ENCODE measurements at places on chromosomes 5 and 9.

DNA sequence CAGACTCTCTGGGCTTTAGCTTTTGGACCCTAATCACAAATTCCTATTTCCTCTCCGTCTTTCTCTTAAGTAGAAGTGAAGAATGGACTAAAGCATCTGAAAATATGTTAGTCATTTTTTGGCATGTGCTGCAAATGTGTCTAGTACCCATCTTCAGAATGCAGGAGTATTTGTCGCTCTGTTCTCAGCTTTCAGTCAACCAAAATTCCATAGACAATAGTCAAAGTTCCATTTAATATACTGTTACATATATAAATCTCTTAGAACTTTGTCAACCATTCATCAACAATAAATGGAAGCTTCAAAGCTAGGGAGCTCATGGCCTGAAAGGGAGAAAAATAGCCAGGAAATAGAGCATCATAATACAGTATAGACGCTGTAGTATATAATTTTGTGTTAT is 509.4 kb downstream of the BNC2 start:
- no peak for DNase-seq

GRCh38 chr5:153780876-153781705 is 257.6 kb downstream of the FAM114A2 start:
- DNase-seq, result no peak

GRCh38 chr9:13728917-13729811 is 449.7 kb upstream of the MPDZ start:
- no peak for DNase-seq

- DNase-seq, result no peak
These were observed 16.4 kb upstream of the MATR3 start for GRCh38 chr5:139277171-139277570.

DNA sequence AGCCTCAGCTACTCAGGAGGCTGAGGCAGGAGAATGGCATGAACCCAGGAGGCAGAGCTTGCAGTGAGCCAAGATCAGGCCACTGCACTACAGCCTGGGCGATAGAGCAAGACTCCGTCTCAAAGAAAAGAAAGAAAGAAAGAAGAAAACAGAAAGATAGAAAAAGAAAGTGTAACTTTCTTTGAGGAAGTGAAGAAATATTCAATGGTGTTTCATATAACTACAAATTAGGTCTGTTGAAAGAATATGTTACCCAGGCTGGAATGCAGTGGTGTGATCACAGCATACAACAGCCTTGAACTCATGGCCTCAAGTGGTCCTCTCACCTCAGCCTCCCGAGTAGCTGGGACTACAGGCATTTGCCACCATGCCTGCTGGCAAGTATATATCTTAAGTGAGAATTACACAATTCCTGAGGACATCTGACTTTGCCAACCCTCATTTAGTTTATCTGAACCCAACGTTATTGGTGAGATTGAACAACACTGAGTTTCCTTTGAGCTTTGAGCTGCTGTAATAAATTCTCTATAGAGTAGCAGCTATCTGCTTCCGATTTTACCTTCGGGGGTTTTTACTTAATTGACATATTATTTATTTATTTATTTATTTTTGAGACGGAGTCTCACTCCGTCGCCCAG is 2.0 kb upstream of the FAF2 start:
- DNase-seq, result no peak

DNA sequence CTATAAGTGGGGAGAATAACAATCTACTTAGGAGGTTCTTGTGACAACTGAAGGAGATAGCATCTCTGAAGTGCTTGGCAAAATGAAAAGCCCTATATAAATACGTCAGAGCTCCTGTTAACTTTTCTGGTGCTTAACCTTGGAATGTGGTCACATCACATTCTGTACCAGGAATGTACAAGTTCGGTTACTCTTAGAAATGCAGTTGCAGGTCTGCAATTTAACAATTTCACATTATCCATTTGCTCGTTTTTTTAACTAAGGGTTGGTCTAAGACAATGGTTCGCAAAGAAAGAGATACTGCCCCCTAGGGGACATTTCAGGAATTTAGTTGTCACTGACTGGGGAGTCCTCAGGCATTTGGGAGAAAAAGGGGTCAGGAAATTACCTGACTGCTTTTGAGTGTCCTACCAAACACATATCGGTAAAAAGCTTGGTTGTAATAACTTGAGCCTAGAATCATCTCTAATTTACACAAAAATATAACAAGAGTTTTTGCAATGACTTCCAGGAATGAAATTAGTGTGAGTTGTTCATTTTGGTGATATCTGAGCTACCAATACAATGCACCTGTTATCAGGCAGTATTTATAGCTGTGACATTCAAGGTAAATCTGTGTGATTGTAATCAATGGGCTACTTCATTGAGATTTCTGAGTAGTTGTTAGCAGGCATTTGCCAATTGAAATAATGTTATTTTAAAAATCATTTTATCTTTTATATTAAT is 5.4 kb upstream of the HBEGF start:
- DNase-seq, result peak; percentile 93

DNA sequence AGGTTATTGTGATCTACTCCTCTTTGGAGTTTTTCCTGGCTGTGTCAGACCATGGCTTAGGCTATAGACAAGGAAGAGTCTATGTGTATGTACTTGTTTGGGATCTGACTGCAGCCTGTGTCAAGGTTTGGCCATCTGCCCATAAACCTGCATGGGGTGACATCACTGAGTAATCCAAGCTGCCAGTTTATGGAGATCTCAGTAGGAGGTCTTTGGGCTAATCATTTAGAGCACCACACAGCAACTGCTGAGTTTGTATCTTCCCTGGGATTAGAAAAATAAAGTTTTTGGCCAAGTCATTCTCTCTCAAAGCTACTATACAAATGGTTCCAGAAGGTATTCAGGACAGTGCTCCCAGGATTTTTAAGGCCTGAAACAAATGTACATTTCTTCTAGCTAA is 65.5 kb upstream of the HSPB3 start:
- peak; percentile 68 for DNase-seq

- DNase-seq, result peak; percentile 91
These were observed at the start of gene AIF1L for GRCh38 chr9:131096269-131097125. TSS of gene AIF1L (plus strand) at chr9:131096531. CDS start at chr9:131096630, 99 bp downstream.

DNA sequence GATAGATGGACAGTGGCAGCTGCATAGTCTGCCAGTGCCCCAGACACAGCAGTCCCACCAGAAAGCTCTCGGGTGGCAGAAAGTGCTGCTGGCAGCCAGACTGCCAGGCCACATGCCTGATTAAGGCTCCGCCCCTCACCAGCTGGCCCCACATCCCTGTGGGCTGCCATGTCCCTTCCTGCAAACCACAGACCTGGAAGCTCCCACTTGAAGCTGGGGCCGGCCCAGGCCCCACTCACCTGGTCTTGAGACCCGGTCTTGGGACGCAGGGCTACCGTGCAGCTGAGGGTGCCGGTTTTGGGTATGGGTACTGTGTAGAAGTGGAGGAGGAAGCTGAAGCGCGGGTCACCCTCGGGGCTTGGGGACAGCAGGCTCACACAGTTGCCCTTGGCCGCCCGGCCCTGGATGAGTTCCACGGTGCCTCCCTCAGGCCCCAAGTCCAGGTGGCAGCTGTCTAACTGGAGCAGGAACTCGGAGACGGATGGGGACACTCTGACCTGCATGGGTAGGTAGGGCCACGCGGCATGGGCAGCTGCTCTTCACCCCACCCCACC is 15.3 kb downstream of the FPGS start:
- DNase-seq, result no peak

DNA sequence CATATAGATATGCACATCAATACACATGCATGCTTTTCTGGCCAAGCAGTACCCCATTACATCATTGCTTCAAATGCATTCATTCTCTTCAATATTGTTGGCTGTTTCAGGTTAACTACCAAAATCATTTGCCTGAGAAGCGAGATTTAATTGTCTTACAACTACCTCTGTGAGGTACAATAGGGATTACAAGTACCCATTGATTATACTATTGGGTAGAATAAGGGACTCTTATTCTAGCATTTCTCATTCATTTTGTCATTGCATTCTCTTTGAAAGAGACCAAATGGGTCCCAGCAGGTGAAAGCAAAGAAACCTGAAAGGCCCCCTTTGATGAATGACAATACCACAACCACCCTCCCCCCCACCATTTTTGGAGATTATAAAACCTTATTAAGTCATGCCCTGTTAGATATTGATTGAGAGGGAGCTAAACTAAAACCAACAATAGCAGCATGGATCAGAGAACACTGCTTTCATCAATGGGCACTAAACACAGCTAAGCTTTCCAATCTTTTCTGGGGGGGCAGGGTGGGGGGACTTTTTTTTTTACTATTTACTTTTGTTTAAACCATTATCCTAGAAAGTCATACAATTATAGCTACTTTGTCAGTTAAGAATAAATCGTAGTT is 375.0 kb upstream of the CCNH start:
- no peak for DNase-seq

GRCh38 chr5:30880514-30880913 is 313.0 kb upstream of the CDH6 start:
- no peak for DNase-seq

GRCh38 chr5:105392710-105393149 is 1830.1 kb upstream of the NUDT12 start:
- no peak for DNase-seq

DNA sequence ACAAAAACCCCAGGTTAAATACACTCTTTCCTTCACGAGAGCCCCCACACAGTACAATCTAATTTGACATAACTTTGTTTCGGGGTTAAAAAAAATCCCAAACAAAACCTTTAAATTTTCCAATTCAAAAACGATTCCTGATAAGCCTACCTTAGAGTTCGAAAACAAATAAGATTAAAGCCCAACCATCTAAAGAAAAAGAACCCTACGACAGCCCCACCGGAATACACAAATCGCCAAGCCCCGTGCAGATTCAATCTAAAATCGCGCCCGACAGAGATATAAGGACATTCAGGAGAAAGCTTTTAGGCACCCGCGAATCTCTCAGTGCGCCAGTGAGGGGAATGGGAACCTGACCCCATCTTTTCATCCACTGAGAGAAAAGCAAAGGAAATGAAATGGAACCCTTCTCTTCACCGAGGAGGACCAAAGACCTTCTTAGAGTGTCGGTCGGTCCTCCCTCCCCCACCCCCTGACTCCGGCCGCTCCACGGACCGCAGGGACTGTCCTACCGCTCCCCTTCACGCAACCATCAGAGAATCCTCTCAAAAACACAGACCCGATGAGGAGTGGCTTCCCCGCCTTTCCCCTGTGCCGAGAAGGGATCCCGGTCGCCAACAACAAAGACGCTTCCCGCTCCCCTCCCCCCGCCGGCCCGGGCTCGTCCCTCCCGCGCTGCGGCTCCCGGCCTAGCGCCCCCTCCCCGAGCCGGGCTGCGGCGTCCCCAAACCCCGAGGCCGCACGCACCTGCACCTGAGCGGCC is 925 bp downstream of the ABHD17B start:
- DNase-seq, result peak; percentile 90

- no peak for DNase-seq
These were observed 9.0 kb downstream of the TLX3 start for GRCh38 chr5:171318026-171318425.

DNA sequence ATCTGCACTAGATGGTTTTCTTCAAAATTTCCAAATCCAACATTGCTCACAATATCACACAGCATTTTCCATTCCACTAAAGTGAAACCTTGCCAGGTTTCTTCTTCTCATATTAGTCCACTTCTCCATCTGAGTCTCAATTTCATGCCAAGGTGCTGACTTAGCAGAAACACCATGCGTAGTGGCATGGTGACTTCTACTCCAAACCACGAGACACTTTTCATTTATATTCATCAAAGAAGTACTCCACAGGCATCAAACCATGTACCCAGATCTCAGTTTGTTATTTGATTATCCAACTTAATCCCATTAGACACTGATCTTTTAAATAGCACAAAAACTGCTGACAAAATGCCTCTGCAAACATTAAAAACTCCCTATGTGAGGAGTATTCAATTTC is 233.4 kb upstream of the ITGA1 start:
- no peak for DNase-seq

DNA sequence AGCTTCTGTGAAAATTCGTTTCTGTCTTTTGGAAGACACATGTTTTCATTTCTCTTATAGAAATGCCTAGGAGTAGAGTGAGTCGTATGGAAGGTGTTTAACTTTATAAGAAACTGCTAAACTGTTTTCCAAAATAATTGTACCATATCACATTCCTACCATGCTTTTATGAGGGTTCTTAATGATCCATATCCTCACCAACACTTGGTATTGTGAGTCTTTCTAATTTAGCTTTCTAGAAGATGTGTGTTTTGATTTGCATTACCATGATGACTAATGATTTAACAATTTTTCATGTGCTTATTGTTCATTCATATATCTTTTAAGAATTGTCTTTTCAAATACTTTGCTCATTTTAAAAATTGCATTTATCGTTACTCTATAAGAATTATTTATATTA is 223.6 kb downstream of the COMMD10 start:
- DNase-seq, result peak; percentile 6

GRCh38 chr5:142758062-142758795 is 11.9 kb upstream of the ARHGAP26 start:
- DNase-seq, result no peak

DNA sequence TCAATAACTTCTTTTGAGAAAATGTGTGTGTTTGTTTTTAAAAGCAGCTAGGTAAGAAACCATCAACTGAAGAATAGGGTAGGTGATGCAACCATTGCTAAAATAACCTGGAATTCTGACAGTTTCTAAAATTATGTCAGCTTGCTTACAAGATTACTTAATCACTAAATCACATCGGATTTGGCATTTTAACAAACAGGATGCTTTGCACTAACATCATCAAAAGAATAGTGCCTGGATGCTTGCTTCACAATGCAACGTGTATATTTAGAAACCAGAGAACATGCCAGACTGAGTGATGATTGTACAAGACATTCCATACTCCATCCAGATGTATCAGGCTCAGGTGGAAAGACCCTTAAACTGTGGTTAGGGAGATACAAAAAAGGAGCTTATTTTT is 43.9 kb downstream of the PAM start:
- DNase-seq, result no peak

DNA sequence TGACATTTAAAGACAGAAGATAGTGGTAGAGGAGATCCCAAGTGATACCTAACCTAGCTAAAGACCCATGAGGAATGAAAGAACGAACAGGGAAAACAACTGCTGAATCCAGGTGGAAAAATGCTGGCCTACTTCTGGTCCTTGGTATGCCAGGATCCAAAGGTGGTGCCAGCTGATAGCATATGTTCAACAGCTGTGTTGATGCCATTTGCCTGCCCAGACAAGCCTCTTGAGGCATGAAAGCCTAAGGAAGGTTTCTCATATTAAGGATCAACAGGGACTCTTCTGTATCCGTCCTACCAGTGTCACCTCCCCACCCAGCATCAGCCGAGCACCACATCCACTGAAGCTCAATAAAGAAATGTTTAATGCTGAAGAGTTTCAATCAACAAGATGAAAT is 225.7 kb upstream of the DMRT1 start:
- DNase-seq, result no peak

DNA sequence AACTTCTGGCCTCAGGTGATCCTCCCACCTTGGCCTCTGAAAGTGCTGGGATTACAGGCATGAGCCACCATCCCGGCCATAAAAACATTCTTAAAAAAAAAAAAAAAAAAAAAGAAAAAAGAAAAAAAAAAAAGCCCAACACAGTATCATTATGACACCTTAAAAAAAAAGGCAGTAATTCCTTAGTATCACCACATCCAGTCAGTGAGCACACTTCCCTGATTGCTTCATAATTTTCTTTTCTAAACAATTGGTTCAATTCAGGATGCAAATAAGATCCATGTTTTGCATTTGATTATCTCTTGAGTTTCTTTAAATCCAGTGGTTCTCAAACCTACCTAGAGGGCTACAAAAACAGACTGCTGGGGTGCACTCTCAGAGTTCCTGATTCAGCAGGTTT is 182.5 kb downstream of the CDK5RAP2 start:
- DNase-seq, result no peak

All from eye (tissue), 1 donor.